ENCODE measurements at places on chromosomes 6 and 20.

DNA sequence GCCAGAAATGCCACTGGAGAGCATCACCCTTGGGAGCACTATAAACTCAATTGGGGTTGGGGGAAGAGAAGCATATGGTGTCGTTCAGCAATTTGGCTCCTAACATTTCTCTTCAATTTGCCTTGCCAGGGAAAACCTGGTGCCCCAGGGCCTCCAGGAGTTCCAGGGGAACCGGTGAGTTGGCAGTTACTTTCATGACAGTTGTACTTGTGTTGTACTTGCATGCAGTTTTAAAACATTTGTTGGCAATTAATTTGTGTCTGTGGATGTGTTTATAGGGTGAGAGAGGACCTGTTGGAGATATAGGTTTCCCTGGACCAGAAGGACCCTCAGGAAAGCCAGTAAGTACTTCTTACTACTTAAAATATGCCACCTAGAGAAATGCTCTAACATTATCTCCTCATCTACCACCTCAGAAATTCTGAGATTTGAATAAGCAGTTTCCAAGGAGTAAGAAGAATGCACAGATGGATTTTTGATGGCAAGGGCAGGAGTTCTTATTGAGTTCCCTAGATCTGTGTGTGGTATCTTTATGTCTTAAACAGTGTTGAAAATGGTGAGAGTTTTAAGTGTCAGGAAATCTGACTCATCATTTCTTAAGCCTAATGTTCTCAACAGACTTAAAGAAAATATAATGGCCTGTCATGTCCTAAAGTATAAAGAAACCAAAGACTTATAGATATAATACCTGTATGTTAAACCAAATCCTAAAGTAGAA, 122.5 kb downstream of the COL9A1 start:
- no peak for DNase-seq

- DNase-seq = no peak
Observed at GRCh38 chr20:37871751-37872150, 31.2 kb upstream of the VSTM2L start.

DNA sequence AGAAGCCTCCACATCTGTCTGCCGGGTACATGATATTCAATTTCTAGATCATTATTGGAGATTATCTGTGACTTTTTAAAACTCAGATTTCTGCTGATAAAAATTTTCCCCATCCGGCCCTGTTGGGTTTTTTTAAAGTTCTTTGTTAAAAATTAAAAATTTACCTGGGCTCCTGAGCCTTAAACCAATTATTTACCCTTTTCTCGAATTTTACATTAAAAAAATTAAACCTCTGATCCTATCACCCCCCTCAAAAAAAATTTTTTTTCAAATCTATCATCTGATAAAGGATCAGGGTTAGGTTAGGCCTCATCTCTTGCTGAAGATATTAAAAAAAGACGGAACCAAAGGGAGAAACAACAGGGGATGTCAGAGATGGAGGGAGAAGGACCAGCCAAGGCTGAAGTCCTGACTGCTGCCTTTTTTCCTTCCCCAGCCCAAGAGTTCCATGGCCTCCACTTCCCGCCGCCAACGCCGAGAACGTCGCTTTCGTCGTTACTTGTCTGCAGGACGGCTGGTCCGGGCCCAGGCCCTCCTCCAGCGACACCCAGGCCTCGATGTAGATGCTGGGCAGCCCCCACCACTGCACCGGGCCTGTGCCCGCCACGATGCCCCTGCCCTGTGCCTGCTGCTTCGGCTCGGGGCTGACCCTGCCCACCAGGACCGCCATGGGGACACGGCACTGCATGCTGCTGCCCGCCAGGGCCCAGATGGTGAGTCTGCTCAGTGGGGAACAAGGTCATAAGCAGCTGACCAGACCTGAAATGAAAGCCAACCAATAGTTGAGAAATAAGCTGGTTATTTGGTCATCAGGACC, 527 bp downstream of the NFKBIL1 start:
- no peak for DNase-seq

- DNase-seq = no peak
Observed at GRCh38 chr6:168314948-168315347, 4.6 kb downstream of the DACT2 start.

GRCh38 chr6:101396548-101397173, 3.2 kb downstream of the GRIK2 start:
- DNase-seq = no peak

GRCh38 chr6:27452496-27452897, 20.4 kb downstream of the ZNF184 start:
- DNase-seq = no peak

- DNase-seq = no peak
Observed at GRCh38 chr6:56938649-56939191, 16.2 kb upstream of the BEND6 start.

DNA sequence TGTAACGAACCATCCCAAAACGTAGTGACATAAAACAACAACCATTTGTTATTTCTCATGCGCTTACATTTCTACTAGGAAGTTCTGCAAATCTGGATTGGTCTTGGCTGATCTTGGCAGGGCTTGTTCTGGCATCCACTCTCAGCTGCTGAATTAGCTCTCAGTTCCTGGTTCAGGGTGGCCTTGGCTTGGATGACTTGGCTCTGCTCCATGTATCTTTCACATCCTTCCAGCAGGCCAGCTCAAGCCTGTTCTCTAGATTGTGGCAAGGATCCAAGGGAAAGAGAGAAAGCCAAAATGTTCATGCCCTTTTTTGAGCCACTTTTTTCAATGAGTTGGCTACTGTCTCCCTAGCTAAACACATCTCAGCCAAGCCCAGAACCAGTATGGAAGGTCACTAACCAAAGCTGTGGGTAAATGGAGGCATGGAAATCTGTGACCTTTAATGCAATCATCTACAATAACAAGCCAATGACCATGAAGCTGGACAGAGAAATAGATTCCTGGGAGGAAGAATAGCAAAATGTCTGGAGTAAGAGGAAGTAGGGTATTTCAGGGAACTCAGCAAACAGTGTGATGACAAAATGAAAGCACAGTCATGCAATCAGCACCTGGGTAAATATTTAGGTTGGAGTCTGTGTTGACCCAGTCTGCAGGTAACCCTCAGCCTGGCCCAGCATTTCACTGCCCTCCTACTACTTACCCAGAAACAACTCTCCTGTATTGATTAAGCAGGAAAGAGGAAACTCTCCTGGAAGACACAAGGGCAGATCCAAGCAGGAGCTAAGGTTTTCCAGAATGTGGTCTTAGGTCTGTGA, 32.7 kb upstream of the SNAP25 start:
- no peak for DNase-seq

DNA sequence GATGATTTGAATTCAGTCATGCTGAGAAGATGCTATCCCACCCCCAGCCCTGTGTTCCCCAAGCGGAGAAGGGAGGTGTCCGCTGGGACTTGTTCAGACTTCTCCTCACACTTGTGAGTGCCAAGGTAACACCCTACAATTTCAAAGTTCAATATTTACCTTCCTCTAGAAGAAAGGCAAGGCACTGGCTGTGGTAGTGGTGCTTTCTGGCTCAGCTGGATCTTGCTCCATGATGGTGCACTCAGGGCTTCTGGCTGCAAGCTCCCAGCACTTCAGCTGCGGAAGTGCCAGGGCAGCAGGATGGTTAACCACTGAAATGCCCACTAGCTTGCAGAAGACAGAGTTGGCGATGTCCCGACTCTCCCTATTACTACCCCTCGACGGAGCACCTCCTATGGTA, 135.4 kb downstream of the MTFR2 start:
- no peak for DNase-seq

- no peak for DNase-seq
Observed at GRCh38 chr20:17568045-17568788, 1.7 kb upstream of the DSTN start.

DNA sequence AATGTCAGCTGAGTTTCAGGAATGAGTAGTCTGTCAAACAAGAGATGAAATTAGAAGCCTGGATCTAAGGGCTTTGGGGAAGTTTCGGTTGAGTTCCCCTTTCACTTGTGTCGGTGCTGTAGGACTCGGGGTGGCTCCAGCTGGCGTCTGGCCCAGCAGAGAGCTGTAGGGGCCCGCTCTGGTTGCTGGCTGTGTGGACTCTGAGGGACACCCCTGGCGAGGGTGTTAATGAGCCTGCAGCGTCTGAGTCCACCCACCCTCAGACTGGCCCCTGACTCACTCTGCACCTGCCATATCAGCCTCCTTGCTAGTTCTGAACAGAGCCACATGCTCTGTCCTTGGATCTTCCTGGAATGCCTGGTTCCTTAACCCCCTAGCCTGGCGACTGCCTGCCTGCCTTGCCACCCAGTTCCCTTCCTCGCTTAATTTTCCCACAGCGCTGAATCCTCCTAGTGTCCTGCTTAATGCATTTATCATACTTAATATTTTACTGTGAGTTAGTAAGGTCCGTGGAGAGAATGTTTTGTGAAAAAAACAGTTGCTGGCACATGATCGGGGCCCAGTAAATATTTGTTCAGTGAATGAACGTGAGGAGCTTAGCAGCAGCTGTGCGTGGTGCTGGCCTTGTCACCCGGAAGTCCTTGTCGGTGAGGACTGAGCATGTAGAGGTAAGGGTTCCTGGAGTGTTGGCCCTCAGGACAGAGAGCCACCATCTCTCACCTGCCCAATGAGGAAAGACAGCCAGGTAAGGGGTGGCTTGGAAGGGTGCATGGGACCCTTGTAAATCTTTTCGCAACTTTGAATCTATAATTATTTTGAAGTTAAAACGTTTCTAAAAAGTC, 1.6 kb downstream of the DNAJC5 start:
- DNase-seq = no peak

DNA sequence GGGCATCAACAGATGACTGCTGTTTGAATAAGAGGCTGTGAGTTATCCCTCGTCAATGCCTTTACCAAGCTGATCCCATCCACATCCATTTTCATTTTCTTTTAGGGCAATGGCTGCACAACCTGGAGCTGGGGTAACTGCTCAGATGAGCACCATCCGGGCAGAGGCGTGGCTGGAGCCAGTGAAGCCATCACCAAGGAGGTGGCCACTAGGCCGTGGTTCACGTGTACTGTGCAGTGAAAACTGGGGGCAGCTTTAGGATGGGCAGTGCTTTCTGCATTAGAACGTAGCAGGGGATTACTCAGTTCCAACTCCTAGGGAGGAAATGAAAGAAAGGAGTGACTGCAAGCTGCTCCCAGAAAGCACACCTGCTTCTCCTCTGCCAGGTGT, 51.2 kb downstream of the RRBP1 start:
- DNase-seq = no peak

GRCh38 chr20:50693001-50693400, 1.7 kb upstream of the RIPOR3 start:
- no peak for DNase-seq

DNA sequence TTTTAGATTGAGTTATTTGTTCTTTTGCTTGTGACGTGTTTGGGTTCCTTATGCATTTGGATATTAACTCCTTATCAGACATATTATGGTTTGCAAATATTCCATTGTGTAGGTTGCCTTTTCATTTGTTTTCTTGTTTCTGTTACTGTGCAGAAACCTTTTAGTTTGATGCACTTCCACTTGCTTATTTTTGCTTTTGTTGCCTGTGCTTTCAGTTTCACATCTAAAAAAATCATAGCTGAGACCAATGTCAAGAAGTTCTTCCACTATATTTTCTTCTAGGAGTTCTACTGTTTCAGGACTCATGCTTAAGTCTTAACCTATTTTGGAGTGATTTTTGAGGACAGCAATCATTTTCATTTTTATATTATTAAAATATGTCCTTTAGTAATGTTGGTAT, 113.5 kb downstream of the EPM2A start:
- DNase-seq = no peak

DNA sequence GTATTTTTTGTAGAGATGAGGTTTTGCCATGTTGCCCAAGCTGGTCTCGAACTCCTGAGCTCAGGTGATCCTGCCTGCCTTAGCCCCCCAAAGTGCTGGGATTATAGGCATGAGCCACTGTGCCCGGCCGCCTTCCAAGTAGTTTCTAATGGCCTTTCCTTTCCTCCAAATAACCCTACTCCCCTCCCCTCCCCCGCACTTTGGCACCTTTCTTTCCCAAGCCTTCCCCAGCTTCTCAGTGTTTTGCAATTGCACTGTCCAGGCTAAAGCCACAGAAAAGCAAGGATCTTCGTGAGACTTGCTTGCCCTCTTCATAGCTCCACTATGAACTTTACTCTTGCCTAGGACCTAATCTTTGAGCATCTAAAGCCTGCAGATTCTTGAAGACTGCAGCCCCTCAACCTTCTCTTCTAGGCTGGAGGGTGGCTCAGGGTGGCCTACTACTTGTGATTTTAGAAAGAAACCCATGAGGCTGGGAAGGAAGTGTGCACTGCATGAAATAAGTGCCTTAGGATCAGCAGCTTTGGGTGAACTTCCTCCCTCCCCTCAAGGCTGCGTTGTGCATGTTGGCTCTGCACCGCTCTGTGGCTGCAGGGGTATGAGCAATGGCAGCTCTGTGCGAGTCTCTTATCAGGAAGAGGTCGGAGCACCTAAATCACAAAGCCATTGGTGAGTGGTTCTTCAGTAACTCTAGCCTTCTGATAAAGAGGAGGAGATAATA, 152.4 kb upstream of the SNX9 start:
- no peak for DNase-seq

GRCh38 chr6:152188011-152188410, 380.5 kb downstream of the ESR1 start:
- DNase-seq = no peak

DNA sequence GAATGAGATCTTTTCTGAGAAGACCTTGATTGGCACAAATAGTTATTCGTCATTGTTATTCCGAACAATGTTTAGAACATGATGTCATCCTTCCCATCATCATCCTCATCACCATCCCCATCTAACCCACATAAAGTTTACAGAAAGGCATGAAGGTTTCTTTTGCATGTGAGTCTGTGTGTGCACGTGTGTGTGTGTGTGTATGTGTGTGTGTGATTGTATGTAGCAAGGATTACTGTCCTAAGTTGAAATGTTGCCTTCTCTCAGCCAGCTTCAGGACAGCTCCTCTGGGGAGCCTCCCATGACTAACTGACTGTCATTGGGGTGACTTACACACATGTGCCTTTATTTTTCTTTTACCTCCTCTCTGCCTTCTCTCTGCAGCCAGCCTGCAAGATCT, 113.5 kb downstream of the SLC22A3 start:
- DNase-seq = no peak

DNA sequence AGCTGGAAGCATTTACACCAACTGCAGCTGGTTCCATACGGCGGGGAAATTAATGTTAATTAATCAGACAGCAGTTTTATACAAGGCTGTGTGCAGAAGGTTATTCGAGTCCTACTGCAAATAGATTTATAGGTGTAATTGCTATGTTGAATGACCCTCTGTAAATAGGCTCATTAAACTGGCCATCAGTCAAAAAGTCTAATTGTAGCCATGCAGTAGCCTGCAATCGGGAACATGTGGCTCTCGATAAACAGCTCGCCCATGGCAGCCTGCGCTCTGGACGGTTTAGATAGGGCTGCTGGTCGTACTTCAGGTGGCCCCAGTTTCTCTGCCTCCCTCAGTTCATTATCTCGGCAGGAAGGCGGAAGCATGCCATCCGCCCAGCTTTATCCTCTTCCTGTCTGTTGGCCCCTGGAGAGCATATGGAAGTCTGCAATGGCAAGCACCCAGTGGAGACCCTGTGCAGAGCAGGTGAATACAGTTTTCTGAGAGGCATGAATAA, 143.2 kb downstream of the MBOAT1 start:
- DNase-seq = no peak

- DNase-seq = no peak
Observed at GRCh38 chr20:17811628-17811965, 111.8 kb downstream of the BANF2 start.

Measured in activated T-cell treated with anti-CD3 and anti-CD28 coated beads for 48 hours (primary cell).